NCI-H774 (cell line): ENCODE measurements at places on chromosomes 1 and 21.

DNA sequence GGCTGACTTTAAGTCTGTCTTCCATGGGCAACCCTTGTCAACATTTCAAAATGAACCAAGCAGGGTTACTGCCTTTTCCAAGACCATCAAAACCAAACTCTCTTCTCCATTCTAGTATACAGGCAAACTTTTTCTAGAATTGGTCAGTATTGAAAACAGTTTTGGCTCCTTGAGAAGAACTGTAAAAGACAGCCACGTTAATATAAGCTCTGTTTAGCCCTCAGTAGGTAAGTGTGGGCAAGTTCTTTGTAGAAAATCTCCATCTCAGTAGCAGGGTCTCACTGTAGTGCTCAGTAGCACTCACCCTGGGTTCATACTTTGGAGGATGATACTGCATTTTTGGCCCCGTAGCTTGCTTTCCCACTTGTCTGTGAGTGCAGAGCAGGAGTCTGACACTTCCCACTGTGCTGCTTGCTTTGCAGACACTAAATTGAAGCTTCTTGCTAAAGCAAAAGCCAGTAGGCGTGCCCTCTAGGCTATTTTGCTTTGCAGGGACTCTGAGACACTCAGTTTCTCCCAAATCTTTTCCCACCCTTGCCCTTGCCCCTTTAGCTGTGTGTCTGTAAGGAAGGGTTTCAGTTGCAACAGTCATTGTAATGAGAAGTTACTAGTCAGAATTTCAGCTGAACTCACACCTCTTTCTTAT lies 34.3 kb upstream of the CACYBP start:
- no peak for DNase-seq

DNA sequence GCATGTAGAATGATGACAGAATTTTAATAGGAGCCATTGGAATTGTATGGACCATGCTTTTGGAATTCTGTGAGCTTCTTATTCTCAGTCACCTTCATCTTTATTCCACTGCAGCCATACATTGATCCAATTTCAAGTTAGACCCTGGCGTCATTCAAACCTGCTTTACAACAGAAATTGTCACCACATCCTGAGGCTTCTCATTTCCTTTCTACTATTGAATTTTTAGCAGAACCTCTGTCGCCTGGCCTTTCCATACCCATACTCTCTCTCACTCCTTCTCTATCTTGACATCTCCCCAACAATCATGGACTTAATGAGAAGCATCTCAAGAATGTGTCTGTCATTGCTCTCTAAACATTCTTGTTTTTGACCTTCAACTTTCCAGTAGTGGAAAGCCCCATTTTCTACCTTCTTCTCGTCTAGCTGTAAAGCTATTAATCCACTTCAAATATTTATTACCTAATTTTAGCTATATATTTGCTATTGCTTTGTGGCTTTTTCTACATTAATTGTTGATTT lies 74.1 kb downstream of the CRB1 start:
- no peak for DNase-seq

DNA sequence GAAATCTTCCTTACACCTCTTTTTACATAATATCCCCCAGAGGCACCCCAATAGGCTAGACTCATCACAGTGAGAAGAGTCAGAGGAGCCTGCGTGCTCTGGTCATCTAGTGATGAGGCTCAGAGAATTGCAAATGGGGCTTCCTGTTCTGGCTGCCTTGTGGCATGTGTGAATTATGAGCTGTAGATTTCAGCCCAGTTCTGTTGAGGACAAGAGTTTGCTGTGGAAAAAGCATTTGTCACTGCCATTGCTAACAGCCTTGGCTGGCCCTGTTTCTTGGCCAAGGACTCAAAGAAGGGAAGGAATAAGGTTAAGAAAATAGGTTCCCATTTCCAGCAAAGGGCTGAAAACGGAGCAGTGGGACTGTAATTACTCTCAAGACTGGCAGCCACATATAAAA lies 30.7 kb downstream of the MRAP start:
- no peak for DNase-seq

DNA sequence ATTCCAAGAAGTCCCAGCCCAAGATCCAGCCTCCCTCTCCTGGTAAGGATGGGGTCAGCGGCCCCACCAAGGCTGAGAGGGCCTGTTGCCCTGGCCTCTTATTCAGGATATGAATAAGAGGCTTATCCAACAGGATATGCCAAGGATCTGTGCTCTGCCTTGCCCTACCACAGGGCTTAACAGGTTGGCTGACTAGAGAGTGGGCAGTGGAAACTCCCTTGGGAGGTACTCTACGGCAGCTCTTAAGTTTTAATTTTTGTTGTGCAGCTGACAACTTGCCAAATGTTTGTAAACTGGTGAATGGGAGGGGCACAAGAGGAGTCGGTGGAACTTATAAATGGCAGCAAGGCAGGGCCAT lies 16.5 kb upstream of the PIGV start:
- DNase-seq, result no peak

DNA sequence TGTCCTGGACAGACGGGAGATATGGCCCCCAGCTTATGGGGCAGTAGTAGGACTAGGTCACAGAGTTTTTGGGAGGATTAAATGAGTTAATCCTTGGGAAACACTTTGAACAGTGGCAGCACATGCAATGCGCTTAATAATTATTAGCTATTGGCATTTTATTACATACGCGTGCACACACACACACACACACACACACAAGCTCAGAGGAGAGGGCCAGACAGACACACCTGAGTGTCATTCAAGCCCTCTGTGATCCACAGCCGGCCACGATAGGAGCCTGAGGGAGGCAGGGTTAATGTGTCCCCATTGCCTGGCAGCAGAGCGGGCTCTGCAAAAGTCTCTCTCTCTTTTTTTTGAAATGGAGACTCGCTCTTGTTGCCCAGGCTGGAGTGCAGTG lies 37.9 kb downstream of the EPHA2 start:
- DNase-seq, result no peak

DNA sequence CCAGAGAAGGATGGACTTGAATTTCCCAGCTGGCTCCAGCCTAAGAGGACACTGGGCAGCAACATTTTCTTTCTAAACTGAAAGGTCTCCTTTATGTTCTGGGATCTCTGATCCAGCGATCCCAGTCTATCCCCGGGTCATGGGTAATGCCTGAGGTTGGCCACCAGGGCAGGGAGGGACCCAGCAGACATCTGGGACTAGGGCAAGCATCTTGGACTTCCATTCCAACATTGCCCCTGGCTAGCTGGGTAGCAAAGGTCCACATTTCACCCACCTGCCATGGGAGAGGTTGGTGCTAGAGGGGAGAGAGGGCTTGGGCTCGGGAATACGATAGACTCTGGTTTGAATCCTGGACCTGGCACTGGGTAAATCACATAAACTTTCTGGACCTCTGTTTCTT lies 84.6 kb downstream of the LRRN2 start:
- no peak for DNase-seq

DNA sequence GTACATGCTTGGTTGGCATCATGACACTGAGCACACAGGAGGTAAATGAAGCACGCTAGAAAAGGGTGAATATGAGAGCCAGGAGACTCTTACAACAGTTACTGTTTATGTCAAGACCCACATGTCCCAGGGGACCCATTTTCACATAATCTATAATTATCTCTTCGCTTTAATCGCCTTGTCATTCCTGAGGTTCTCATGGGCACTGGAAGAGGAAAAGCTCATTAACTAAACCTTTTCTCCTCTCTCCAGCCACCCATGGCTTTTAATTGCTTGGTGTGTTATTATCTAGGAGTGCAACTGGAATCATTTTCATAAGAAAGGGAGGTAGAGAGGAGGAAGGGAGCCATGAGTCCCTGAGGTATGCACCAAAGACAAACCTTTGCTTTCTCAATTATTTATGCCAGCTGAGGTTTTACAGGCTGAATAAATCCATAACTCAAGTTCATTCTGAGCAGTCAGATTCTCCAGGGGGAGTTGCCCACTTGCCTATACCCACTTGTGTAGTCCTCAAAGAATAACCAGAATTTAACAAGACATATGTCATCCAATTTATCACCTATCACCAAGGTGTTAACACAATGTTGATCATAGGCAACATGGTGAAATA lies 77.4 kb downstream of the ACBD6 start:
- no peak for DNase-seq

DNA sequence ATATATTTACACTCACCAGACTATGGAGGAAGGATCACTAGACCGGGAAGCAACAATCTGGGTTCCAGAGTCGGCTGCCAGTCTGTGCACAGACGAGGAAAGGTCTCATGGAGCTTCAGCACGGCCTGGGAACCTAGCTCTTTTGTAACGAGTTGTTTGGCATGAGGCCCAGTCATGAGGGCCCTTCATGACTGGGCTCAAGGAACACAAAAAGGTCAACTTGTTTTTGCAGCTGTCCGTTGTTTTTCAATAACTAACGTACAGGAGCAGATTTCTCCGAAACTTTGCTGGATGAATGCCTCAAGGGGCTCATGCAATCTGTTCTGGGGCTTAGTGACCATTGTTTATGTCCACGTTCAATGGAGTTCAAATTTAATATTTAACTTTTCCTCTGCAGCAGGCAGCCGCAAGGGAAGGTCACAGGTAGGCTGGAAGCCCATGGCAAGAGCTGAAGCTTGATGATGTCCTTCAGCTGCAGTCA lies 5.9 kb upstream of the STUM start:
- peak; percentile 86 for DNase-seq

DNA sequence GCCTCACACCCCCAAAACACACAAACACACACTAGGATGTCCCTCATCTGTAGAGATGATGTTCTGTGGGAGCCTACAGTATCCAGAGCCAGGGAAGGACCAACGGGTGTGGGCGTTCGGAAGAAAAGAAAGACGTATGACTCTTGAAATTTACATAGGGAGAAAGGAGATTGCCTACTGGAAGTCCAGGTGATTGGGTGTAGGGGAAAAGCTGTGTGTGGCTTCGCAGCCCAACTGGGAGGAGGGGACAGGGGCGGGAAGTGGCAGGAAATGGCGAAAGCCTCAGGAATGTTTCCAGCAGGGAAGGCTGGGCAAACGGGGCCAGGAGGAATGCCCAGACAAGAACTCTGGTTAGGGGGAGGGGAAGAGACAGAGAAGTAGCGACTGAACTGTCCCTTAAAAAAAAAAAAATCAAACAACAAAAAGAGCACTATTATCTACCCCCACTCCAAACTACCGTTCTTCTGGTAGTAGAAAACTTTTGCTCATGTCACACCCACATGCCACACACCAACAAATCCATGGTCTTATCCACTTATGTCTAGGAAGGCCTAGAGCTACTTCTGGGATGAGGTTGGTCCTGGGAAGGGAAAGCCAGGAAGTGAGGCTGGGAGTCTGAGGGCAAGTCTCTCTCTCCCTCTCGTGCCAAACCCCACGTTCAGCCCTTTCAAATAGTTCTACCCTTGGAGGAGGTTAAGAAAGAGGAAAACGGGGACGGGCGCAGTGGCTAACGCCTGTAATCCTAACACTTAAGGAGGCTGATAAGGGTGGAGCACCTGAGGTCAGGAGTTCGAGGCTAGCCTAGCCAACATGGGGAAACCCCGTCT lies 1.8 kb upstream of the CKS1B start:
- DNase-seq, result no peak
